H7 (cell line): ENCODE measurements at places on chromosomes 2 and 18. TPM values are rescaled to one million over a fixed set of nuclear protein-coding genes. Genes with fewer than 3 reads are reported as not detected.

Gene TUBA3D
- 0.62 TPM in 1 of 2 replicates, not detected in the other for total RNA-seq

GRCh38 chr18:8946066-8946838, 156.2 kb upstream of the NDUFV2 start:
- DNase-seq, result no peak

GRCh38 chr18:37249895-37250618, 315.5 kb downstream of the CELF4 start:
- no peak for DNase-seq

Gene SDC1
- 27.2 and 38.5 TPM in 2 replicates for total RNA-seq

- no peak for DNase-seq
Observed at GRCh38 chr18:3283908-3284307, 22.0 kb downstream of the MYL12B start.

Gene DSG1
- total RNA-seq, result 0.14 TPM in 1 of 2 replicates, not detected in the other

GRCh38 chr2:145741636-145742035, 1221.7 kb upstream of the ZEB2 start:
- no peak for DNase-seq

Gene SULT1C4
- total RNA-seq, result 2.9 and 5.6 TPM in 2 replicates

Gene ACVR2A
- 8.6 and 8.8 TPM in 2 replicates for total RNA-seq

DNA sequence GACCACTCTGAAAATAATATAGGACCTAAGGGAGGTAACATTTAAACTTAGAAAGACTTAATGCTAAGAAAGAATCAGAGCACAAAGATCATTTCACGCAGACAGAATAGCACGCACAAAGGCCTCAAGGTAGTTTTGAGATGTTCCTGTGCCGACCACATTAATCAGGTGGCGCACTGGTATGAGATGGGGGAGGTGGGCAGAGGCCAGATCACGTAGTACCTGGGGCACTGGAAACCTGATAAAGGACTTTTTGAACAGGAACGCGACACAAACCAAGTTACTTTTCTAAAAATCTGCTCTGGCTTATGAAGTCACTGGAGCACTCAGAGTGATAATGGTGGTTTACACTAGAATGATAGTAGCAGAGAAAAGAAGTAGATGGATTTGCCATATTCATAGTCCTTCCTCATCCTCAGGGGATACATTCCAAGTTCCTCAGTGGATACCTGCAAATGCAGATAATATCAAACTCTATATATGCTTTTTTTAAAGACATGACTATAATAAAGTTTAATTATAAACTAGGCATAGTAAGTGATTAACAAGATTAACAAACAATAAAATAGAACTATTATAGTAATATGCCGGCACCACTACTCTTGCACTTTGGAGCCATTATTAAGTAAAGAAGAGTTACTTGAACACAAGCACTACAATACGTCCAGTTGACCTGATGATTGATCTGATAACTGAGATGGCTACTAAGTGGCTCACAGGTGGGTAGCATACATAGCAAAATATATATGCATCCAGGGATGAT, 42.6 kb upstream of the CDCA7 start:
- DNase-seq, result no peak

Gene STON1
- total RNA-seq, result 5.1 and 9.0 TPM in 2 replicates

DNA sequence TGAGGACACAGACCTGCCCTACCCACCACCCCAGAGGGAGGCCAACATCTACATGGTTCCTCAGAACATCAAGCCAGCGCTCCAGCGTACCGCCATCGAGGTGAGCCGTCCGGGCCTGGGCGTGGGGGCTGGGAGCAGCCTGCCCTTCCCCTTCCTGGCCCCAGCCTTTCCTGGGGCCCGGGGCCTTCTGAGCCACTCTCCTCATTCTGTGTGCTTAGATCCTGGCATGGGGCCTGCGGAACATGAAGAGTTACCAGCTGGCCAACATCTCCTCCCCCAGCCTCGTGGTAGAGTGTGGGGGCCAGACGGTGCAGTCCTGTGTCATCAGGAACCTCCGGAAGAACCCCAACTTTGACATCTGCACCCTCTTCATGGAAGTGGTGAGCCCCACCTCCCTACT, 157.9 kb downstream of the DYSF start:
- peak; percentile 21 for DNase-seq

Gene RAPGEF4
- 0.69 and 0.78 TPM in 2 replicates for total RNA-seq

Gene SLC8A1
- total RNA-seq, result 0.63 and 1.7 TPM in 2 replicates

Gene CFAP65
- total RNA-seq, result 0.11 TPM in 1 of 2 replicates, not detected in the other

Gene GCC2
- total RNA-seq, result 15.8 and 30.1 TPM in 2 replicates

Gene FEV
- not detected in 2 replicates for total RNA-seq

Gene GULP1
- total RNA-seq, result 49.4 and 63.8 TPM in 2 replicates

- DNase-seq, result no peak
Observed at GRCh38 chr2:100031604-100032003, 110.8 kb downstream of the AFF3 start.

Gene CBLN2
- not detected in 2 replicates for total RNA-seq

- DNase-seq, result no peak
Observed at GRCh38 chr2:31694444-31694843, 113.7 kb upstream of the SRD5A2 start.

- DNase-seq, result no peak
Observed at GRCh38 chr2:119947535-119947934, 65.3 kb upstream of the EPB41L5 start.

GRCh38 chr2:96143231-96143847, 1.9 kb downstream of the DUSP2 start:
- DNase-seq, result no peak

GRCh38 chr18:12254136-12254819, at the start of gene CIDEA:
TSS of gene CIDEA (plus strand) at chr18:12254361. CDS start at chr18:12254384, 23 bp downstream.
- peak; percentile 91 for DNase-seq

Gene FAM110C
- 2.0 and 2.3 TPM in 2 replicates for total RNA-seq

- no peak for DNase-seq
Observed at GRCh38 chr2:19442731-19443130, 84.3 kb upstream of the OSR1 start.

DNA sequence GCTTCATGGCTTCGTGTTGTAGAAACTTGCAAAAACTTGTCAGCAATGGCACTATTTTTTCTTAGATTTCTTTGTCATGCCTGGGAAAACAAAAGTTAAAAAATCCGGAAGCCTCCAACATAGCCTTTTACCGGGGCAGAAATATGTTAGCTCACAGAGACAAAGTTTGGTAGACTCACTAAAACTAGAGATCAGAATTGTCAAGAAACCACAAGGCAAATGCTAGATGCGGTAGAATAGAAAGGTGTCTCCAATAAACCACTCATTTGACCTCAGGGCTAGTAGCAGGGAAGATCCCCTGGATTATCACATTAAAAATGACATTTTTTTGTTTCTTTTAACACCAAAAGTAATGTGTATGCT, 405 bp downstream of the CASP10 start:
- DNase-seq, result no peak

DNA sequence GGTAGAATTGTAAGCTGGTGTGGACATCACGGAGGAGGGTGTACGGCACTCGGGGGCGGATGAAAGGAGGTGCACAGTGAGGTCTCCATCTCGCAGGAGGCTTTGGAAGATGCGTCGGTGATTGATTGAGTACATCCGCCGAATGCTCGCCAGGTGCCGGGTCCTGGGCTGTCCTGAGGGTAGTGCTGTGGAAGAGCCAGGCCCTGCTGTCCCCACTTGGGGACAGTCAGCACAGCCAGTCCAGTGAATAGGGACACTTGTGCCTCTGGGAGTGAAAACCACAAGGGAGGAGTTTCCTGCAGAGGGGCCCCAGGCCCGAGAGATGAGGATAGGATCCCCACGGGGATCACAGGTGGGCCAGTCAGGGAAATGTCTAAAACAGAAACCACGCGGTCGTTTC, 28.1 kb downstream of the MLPH start:
- no peak for DNase-seq

- DNase-seq, result peak; percentile 68
Observed at GRCh38 chr2:239946864-239947728, 78.0 kb downstream of the NDUFA10 start.

- no peak for DNase-seq
Observed at GRCh38 chr2:115414466-115414865, 972.0 kb downstream of the DPP10 start.

Gene TDRD15
- not detected in 2 replicates for total RNA-seq

Gene DPYSL5
- total RNA-seq, result 3.8 and 4.4 TPM in 2 replicates

- DNase-seq, result no peak
Observed at GRCh38 chr2:62338111-62338510, 142.2 kb downstream of the B3GNT2 start.

DNA sequence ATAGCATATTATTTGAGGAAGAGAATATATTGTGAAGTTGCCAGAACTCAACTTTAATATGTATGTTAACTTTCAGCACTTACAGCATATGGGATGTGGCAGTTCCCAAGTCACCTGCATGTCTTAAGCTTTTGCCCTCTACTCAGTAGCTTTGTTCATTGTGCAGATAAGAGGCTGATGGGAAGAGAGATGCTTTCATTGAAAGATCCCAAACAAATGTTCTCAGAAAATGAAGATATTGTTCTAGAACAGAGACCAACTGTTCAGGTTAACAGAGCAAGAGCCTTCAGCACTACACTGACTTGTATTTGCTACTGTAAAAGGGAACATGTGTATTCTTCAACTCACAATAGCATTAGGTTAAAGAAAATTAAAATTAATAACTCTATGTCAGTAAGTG, 28.1 kb downstream of the GAREM1 start:
- no peak for DNase-seq

DNA sequence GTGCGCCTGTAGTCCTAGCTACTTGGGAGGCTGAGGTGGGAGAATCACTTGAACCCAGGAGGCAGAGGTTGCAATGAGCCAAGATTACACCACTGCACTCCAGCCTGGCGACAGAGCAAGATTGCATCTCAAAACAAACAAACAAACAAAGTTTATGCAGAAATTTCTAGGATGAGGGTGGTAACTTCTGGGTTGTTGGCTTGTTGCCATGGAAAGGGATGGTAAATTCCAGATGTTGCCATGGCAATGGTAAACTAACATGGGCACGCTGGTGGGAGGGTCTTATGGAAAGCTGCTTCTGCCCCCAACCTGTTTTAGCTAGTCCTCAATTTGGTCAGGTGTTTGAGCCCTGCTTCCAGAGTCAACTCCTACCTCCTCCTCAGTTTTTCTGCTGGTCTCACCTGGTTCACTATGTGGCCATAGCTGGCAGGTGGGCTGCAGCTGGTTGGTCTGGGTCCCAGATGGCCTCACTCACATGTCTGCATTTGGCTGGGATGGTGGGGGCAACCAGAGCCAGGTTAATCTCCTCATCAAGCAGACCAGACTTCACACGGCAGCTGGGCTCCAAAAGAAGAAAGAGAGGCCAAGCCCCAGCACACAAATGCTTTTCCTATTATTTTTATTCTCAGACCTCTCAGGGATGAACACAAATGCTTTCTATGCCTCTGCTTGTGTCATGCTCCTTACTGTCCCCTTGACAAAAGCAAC, 26.6 kb upstream of the TEX44 start:
- no peak for DNase-seq

Gene CFAP53
- 0.33 TPM in 1 of 2 replicates, not detected in the other for total RNA-seq

DNA sequence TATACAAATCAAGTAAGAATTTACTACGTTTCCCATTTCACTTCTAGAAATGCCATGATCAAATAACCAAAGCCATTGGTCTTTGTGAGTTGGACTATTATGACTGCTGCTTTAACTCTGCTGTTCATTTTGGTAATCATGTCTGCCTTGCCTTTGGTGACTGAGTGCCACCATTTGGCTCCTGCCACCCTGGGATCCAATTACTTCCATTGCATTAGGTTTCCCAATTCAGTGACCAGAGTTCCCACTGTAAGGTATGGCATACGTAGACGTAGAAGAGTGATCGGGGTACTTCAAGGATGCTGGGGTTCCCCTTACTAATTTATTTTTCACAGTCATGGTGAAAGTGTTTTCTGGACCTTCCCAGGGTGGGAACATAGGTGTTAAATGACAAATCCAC, 90.1 kb downstream of the SPIRE1 start:
- no peak for DNase-seq

Gene NOL4
- 0.07 and 0.66 TPM in 2 replicates for total RNA-seq

DNA sequence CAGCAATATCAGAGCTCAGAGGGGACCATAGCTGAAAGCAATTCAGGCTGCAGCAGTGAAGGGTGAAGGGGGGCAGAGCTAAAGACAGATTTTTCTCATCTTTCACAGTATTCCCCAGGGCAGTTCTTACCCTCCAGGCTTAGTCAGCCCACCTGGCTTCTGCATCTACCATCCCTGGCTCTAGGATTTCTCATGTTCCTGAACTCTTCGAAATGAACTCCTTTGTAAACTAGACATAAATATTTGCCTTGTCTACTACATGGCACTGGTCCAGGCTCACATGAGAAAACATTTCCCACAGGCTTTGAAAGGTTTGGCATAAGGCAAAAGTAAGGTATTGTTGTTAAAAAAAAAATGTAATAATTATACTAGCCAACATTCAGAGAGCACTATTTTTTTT, 23.6 kb upstream of the NEB start:
- no peak for DNase-seq

Gene CIB4
- total RNA-seq, result not detected in 2 replicates

GRCh38 chr2:152395103-152395502, 60.1 kb downstream of the FMNL2 start:
- no peak for DNase-seq
